ENCODE measurements at places on chromosomes 12 and 14.
A peak's percentile ranks its signal among the peaks of the same experiment; 100 is the strongest.

DNA sequence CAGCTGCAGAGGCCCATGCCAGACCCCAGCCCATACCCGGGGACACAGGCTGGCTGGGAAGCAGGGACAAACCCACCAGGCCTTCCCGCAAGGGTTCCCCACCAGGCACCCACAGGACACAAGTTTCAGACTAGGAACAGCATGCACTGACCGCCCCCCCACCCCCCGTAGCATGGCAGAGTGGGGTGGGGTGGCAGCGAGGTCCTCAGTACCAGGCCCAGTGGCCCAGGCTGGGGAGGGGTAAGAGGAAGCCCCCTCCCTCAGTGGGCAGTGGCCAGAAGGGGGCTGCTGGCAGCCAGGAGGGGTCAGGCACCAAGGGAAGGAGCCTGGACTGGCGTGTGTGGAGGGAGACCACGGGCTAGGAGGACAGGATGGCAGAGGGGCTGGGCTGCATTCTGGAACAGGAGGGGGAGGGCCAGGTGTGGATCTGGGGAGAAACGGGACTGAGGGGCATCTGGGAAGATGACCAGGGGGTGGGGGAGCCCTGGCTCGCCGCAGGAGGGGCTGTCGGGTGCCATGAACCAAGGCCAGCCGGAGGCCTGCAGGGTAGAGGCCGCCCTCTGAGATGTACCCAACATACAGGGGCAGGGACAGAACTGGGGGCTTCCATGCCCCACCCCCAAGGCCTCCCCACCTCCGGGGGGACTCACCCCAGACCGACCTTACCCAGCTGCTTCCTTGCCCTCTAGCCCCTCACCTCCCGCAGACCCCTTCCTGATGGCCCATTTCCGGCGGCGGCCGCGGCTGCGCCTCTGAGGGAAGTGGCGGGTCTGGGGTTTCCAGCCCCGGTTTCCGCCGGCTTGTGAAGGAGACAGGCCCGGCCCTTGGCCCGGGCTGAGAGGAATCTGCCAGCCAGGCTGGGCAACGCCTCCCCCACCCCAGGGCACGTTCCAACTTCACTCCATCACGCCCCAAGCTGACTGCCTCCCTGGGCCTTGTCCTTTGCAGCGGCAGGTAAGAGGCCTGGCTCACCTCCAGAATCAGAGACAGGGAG, 5.6 kb upstream of the JAG2 start:
- DNase-seq = no peak

- DNase-seq = no peak
These were observed 305.6 kb downstream of the RPS29 start for GRCh38 chr14:49280566-49280965.

GRCh38 chr12:68980476-68981212, 47.7 kb upstream of the CPM start:
- DNase-seq = no peak

- no peak for DNase-seq
These were observed 36.8 kb downstream of the CDC42BPB start for GRCh38 chr14:103020271-103021170.

DNA sequence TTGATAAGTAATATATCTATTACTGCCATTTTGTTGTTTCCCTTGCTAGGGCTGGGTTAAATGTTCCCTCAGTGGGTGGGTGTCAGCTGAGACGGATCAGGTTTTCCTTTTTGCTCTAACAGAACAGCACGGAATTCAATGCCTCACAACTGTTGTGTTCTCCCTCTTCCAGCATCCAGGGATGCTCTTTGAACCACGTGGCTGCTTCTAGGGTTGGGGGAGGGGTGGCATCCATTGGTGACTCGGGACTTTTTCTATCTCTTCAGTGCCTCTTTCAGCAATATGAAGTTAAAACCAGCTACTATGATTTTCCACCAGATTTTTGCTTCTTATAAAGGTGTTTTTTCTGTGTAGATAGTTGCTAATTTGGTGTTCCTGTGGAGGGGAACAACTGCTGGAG, 884.9 kb upstream of the FOXG1 start:
- no peak for DNase-seq

DNA sequence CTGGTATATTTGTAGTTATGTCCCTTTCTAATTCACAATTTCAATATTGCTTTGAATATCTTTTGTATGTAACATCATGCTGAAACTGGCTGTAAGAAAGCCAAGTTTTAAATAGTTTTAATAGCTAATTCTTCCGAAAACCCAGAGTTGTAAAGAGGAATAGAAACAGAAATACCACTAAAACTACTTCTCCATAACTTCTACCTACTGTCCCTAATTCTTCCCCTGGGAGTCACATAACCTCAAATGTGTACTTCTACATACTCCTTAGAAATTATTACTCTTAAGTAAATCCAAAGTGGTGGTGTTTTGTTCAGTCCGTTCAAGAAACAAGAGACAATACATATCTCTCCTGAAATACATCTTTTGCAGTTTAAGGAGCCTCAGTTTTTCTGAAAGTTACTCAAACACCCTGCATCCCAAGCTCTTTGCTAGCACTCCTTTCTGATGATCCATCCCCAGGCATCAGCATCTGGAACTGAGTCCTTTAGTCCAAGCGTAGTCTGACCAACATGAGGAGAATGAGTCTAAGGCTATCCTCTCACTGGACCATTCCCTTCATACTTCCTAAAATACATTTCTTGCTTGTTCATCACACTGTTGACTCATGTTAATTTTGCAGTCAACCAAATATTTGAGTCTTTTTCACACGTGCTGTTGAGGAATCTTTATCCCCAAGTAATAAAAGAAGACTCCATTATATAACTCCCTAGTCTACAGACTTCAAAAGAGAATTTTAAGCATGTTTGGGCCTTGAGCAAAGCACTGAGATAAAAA, 214.3 kb upstream of the NUDT4 start:
- no peak for DNase-seq

GRCh38 chr14:86414146-86414545, 884.2 kb downstream of the FLRT2 start:
- DNase-seq = no peak

GRCh38 chr14:57319636-57320192, 50.9 kb downstream of the AP5M1 start:
- DNase-seq = no peak

GRCh38 chr12:60205500-60205899, 609.7 kb downstream of the SLC16A7 start:
- no peak for DNase-seq

DNA sequence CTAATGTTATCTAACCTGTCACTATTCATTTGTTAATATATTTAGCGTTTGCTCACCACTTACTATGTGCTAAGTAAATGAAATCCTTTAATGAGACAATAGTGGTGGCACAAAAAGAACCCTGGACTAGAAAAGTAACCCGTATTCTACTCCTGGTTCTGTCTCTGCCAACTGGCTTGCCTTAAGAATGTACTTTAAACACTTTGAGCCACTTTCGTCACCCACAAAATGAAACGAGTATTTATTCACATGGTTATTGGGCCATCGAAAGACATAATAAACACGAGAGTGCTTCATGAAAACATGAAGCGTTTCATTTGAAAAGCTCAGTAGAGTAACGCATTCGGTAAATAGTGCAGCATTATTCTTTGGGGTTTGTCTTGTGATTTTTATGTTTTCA, 254.7 kb downstream of the EGLN3 start:
- no peak for DNase-seq

- DNase-seq = no peak
These were observed 471 bp downstream of the XPOT start for GRCh38 chr12:64404470-64405256.

GRCh38 chr14:38941488-38941887, 161.5 kb downstream of the SEC23A start:
- no peak for DNase-seq

- DNase-seq = no peak
These were observed 68.7 kb downstream of the STON2 start for GRCh38 chr14:81331229-81332021.

DNA sequence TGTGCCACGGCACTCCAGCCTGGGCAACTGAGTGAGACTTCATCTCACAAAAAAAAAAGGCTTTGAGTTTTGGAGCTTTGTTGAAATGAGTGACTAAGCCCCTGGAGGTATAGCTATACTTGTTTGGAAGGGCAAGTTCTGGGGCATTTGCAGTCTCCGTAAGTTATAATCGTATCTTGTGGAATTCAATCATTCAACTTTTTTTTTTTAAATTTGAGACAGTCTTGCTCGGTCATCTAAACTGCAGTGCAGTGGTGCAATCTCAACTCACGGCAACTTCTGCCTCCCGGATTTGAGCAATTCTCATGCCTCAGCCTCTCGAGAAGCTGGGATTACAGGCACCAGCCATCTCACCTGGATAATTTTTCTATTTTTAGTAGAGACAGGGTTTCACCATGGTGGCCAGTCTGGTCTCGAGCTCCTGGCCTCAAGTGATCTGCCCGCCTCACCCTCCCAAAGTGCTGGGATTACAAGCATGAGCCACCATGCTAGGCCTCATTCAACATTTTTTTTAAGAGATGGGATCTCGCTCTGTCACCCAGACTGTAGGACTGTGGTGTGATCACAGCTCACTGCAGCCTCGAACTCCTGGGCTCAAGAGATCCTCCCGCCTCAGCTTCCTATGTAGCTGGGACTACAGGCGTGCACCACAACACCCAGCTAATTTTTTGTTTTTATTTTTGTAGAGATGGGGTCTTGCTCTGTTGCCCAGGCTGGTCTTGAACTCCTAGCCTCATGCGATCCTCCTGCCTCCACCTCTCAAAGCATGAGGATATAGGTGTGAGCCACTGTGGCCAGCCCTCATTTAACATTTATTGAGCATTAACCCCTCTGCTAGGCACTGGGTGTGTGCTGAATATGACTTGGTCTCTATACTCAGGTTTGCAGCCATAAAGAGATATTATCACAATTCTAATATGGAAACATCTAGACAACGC, 133.7 kb upstream of the MAP1LC3B2 start:
- no peak for DNase-seq

GRCh38 chr12:130031571-130032189, 127.9 kb upstream of the TMEM132D start:
- no peak for DNase-seq

- DNase-seq = no peak
These were observed 120.1 kb downstream of the ZFP36L1 start for GRCh38 chr14:68672609-68673285.

DNA sequence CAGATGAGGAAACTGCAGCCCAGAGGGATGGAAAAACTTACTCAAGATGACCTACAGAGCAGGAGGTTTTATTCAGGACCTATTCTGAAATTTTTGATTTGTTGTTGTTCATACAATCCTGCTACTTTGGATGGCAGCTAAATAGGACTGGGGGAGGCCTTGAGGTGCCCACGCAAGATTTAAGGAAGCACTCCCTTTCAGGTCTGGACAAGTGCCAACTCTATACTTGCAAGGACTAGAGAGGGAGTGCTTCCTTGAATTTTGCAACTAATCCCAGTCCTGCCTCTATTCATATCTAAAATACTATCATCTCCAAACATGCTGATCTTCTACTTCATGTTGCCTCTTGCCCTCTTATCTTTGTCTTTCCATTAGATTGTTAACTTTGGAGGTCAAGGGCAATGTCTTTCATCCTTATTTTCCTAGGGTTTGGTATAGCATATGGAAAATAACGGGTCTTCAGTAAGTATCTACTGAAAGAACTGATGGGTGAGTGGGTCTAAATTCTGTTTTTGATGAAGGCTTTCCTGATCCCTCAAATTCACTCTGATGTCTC, 28.6 kb upstream of the PPM1H start:
- DNase-seq = no peak

GRCh38 chr12:57240926-57241401, 10.0 kb downstream of the STAC3 start:
- no peak for DNase-seq

DNA sequence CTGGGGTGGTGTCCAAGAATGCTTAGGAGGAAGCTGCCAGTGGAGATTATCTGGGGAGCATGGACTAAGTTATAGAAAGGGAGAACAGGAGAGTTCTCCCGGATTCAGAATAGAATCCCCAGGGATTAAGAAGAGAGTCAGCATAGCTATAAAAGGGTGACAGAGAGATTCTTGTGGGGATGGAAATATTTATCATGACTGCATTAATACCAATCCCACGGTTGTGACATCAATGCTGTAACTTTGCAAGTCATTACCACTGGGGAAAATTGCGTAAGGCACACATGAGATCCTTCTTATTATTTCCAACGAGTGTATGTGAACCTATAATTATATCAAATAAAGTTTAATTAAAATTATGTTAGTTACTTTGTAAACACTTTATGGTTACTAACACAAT, 447.9 kb upstream of the TMEM132C start:
- no peak for DNase-seq

DNA sequence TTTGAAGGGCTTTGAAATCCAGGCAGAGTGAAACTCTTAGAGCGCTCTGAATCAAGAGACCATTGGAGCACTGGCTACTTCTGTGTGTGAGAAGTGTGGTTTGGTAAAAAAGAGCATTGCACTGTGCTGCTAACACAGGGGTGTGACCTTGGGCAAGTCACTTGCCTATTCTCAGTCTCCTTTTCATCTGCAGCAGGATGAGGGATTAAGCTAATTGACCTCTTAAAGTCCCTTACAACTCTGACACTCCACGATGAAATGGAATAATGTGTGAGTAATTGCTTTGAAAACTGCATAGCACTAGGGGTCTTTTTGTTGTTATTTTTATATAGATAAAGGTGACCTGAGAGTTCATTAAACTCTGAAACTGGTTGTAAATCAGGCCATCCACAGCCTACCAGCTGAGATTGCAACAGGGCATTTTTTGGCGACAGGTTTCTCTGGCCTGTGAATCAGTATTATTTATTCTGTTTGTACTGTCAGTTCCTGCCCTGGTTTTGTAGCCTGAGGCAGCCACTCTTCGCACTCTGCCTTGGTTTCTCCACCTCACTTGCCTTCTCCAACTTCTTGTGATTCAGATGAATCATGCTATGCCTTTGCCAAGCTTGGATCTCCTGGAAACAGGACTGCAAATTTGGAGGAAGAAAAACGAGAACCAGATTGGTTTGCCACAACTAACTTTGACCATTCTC, 159.9 kb upstream of the PARP11 start:
- no peak for DNase-seq

- DNase-seq = no peak
These were observed 1218.1 kb downstream of the GALC start for GRCh38 chr14:86774916-86775315.

DNA sequence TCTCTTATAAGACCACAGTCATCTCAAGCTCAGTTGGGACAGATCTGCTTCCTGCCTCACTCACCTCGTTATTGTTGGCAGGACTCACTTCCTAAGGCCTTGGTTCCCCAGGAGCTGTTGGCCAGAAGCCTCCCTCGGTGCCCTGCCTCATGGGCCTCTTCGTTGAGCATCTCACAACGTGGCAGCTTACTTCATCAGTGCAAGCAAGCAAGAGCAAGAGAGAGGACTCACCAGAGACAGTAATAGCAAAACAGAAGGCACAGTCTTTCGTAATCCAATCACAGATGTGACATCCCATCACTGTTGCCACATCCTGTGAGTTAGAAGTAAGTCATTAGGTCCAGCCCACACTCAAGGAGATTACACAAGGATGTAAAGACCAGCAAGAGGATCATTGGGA, 5.1 kb upstream of the NUMB start:
- peak; percentile 79 for DNase-seq
